GM23248 (cell line): ENCODE measurements at places on chromosomes 6 and 20. TPM values are rescaled to one million over a fixed set of nuclear protein-coding genes. Genes with fewer than 3 reads are reported as not detected.

PSORS1C2 gene
- total RNA-seq, result not detected in 2 replicates

MRS2 gene
- 15.4 and 18.0 TPM in 2 replicates for total RNA-seq

TP53RK gene
- 20.1 and 24.1 TPM in 2 replicates for total RNA-seq

GHRH gene
- not detected in 2 replicates for total RNA-seq

TPX2 gene
- total RNA-seq, result 35.5 and 39.6 TPM in 2 replicates

RNF39 gene
- not detected in 2 replicates for total RNA-seq

DEFB124 gene
- not detected in 2 replicates for total RNA-seq

PRR18 gene
- total RNA-seq, result not detected in 2 replicates

OGFR gene
- total RNA-seq, result 42.4 and 52.2 TPM in 2 replicates

BFSP1 gene
- 0.25 and 0.32 TPM in 2 replicates for total RNA-seq

HAO1 gene
- total RNA-seq, result not detected in 2 replicates

FOXC1 gene
- total RNA-seq, result 11.1 and 13.2 TPM in 2 replicates

MAPK13 gene
- 3.0 and 6.6 TPM in 2 replicates for total RNA-seq

CTCFL gene
- total RNA-seq, result not detected in 2 replicates

NKAPL gene
- 0.97 and 1.9 TPM in 2 replicates for total RNA-seq

PRSS35 gene
- not detected in 2 replicates for total RNA-seq

PDYN gene
- not detected in 2 replicates for total RNA-seq

PRPH2 gene
- total RNA-seq, result 1.5 TPM in 2 replicates

DPPA5 gene
- not detected in 2 replicates for total RNA-seq

ATG5 gene
- 39.4 and 46.2 TPM in 2 replicates for total RNA-seq

TMC2 gene
- not detected in 2 replicates for total RNA-seq

GLO1 gene
- total RNA-seq, result 139 and 142 TPM in 2 replicates

HLA-DQB1 gene
- not detected in 2 replicates for total RNA-seq
